ENCODE measurements at places on chromosomes 12 and 14.

- no peak for DNase-seq
Measured at GRCh38 chr12:24754690-24755638, 193.9 kb downstream of the BCAT1 start.

DNA sequence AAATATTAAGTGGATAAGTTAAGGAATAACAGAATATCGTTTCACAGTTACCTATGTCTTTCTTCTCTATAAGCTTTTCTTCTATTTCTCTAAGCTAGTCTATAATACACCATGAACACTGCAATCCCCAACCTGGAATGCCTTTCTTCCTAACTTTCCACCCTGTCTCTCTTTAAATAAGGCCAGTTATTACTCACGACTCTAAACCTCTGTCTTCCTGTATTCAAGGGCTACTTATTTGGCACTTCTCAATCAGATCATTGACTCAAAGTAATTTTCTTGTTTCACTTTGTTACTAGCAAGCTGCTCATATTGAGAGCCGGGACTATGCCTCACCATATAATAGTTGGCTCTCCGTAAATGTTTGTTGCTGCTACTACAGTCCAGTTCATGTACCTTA lies 13.5 kb downstream of the FERMT2 start:
- DNase-seq, result no peak

GRCh38 chr14:88937706-88938105 lies 113.3 kb downstream of the TTC8 start:
- no peak for DNase-seq

DNA sequence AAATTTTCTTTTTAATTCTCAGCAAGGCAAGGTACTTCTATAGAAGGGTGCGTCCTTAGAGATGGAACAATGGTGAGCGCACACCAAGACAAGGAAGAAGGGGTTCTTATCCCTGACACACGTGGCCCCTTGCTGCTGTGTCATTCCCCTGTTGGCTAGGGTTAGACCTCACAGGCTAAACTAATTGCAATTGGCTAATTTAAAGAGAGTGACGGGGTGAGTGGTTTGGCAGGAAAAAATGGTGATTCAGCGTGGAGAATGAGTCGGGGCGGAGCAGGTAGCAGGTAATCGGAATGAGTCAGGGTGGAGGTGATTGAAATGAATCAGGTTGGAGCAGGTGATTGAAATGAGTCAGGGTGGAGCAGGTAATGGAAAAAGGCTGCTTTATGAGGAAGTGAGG lies 36.3 kb upstream of the HECTD1 start:
- DNase-seq, result peak; percentile 59

GRCh38 chr12:117393656-117394055 lies 32.2 kb upstream of the NOS1 start:
- DNase-seq, result no peak

DNA sequence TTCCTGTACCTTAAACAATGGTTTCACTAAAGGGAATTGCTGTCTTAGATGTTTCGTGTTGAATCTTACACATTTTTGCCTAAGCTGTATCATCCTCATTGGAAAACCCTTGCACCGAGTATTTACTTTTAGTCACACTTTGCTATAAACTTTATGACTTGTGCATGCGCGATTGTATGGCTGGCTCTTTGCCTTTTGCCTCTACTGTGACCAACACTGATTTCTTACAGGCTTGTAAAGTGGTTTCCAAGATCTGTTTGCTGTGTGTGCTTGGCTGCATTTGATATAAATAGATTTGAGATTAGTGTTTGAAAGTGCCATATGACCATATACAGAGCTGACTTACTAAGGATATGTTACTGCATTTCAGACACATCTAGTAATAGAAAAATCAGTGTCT lies 40.5 kb downstream of the RASSF3 start:
- DNase-seq, result no peak
